ENCODE measurements at places on chromosomes 13 and 19.
A peak's percentile ranks its signal among the peaks of the same experiment; 100 is the strongest.

GRCh38 chr19:28142258-28142657 is 1070.7 kb downstream of the UQCRFS1 start:
- no peak for DNase-seq

GRCh38 chr13:38415233-38415632 is 65.6 kb downstream of the UFM1 start:
- DNase-seq, result no peak

DNA sequence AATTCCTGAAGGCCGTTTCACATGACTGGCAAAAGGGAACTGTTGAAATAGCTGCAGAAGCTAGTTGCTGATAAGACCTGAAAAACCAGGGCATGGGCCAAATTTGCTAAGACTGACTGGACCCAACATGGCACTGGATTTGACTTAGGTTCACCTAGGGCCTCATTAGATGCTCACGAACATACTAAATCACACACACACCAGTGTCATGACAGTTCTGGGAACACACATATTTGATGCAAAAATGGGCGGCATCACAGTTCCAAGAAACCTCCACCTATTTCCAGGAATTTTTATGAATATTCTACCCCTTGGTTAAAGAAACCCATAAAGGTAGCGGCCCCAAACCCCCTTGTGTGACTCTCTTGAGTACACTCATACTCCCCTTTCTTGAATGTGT is 99.6 kb upstream of the OBI1 start:
- no peak for DNase-seq

DNA sequence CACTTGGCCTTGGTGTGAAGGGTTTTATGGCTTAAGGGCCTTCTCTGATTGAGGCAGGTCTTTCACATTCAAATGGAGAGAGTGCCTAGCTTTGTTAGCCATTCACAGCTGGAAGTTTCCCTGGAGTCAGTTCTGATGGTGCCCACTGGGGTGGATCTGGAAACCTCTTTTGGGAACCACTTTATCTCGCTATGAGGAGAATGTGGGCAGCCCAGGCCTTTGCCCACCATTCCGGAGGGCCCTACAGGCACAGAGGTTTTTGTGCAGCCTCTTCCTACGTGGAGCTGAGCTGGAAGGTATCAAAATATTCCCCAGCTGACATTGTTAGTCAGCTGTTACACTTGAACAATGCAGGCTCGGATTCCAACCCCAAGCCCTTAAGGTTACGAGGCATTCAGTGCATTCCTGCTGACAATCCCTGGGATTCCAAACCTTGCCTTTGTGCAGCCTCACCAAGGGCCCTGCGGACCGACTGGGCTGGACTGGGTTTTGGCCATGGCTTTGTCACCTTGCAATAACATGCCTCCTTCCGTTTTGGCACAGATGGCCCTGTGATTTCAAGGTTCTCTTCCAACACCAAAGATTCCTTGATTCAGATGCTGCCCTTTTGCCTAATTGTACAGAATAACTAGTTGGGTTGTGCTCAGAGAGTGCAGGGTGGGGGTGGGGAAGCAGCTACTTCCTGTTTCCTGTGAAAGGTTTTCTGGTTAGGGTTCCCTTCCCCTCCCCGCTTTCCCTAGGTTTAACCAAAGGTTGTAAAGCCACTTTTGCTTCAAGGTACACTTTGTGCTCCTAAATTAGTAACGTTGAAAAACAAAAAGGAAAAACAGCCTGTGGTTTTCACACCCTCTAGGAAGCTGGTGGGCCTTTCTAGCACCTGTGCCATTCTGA is 27.0 kb downstream of the SAE1 start:
- peak; percentile 53 for DNase-seq

GRCh38 chr13:54657588-54657987 is 1629.0 kb downstream of the OLFM4 start:
- no peak for DNase-seq

- peak; percentile 81 for DNase-seq
These were observed 65.4 kb downstream of the GNG7 start for GRCh38 chr19:2636897-2637683.

DNA sequence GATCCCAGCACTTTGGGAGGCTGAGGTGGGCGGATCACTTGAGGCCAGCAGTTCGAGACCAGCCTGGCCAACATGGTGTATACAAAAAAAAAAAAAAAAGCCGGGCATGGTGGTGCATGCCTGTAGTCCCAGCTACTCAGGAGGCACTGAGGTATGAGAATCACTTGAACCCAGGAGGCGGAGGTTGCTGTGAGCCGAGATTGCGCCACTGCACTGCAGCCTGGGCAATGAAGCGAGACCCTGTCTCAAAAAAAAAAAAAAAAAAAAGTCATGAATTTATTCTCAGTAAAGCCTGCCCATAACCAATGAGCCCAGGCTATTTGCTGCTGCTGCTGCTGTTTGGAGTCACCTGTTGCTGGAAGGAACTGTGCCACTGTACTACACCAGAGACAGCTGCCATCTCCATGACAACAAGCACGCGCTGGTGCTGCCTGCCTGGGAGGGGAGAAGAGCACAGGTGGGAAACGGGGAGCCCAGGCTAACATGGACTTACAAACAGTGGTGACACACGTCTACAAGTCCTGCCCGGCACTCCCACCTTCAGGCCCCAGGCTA is 11.3 kb downstream of the ZFR2 start:
- no peak for DNase-seq

DNA sequence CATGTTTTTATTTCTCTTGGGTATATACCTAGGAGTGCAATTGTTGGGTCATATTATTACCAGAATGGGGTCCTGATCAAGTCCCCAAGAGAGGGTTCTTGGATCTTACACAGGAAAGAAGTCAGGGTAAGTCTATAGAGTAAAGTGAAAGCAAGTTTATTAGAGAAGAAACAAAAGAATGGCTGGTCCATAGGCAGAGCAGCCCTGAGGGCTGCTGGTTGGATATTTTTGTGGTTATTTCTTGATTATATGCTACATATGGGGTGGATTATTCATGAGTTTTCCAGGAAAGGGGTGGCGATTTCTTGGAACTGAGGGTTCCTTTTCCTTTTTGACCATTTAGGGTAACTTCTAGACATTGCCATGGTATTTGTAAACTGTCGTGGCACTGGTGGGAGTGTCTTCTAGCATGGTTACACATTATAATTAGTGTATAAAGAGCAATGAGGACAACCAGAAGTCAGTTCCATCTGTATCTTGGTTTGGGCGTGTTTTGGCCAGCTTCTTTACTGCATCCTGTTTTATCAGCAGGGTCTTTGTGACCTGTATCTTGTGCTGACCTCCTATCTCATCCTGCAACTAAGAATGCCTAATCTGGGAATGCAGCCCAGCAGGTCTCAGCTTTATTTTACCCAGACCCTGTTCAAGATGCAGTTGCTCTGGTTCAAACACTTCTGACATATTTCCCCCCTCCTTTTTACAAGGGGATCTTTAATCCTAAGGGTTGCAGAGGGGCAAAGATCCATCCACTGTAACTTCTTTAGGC is 41.1 kb downstream of the CEACAM1 start:
- DNase-seq, result no peak

DNA sequence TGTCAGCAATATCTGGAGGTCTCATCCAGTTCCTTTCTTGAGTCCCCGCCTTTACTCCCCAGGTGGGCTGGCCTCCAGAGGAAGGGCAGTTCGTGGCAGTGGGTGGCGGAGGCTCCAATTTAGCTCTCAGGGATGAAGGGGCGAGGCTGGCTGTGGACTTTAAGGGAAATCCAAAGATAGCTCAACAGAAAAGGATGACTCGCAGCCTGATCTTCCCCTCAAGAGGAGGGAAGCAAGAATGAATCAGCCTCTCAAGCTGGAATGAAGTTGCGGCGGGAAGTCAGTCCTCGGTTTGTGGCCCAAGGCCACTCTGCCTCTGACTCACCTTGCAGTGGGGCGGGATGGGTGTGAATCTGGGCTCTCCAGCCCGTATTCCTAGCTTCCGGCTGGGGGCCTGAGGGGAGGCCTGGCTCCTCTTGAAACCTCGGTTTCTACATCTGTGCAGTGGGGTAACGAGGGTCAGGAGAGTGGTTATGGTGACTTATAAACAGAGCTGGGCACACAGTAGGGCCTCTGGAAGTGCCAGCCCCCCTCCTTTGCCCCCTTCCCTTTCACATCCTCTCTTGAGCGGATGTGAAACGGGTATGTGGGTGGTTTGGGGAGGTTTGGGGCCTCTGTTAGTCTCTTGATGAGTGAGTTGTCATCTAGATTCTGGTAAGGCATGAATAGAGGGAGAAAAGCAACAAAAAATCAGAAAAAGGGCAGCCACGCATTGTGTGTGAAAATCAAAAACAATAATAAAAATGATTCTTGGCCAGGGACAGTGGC is 10.5 kb upstream of the SMG9 start:
- peak; percentile 72 for DNase-seq

GRCh38 chr19:56324436-56324835 is 9.8 kb upstream of the ZSCAN5A start:
- no peak for DNase-seq

DNA sequence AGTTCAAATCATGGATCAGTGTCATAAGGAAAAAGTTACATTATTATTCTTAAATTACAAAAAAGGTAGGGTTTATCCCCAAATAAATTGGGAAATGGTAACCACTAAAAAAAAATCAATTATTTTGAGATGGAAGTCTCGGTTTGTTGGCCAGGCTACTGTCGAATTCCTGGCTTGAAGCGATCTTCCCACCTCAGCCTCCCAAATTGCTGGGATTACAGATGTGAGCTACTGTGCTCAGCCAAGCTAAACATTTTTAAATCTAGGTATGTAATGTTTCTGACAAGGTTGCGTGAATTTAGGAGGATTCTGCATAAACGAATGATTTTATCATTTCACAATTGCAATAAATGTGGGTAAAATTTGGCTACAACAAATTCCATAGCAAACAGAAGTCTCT is 2.0 kb downstream of the NAA16 start:
- DNase-seq, result no peak

DNA sequence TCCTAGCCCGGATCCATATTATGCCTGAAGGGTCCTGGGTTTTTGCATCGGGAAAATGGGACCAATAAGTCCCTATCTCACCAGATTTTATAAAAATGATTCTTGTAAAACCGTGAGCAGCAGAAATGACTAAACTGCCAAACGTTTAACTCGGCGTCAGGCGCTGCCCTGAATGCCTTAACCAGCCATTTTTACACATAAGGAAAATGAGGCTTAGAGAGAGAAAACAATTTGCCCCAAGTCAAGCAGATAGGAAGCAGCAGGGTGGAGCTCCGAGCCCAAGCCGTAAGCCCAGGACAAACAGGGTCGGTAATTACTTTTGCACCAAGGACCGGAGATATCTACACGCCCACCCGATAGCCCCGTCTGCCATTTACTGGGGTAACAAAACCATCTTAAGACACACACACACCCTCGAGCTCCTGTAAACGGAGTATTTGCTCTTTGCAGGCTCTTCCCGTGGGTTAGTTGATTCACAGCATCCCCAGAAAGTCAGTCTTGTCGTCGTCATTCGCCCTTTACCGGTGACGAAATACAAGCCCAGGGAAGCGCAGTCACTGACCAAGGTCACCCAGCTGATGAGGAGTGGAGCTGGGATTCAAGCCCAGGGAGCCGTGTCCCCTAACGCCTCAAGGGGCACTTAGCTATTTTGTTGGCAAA is 16.0 kb upstream of the MRI1 start:
- peak; percentile 38 for DNase-seq

DNA sequence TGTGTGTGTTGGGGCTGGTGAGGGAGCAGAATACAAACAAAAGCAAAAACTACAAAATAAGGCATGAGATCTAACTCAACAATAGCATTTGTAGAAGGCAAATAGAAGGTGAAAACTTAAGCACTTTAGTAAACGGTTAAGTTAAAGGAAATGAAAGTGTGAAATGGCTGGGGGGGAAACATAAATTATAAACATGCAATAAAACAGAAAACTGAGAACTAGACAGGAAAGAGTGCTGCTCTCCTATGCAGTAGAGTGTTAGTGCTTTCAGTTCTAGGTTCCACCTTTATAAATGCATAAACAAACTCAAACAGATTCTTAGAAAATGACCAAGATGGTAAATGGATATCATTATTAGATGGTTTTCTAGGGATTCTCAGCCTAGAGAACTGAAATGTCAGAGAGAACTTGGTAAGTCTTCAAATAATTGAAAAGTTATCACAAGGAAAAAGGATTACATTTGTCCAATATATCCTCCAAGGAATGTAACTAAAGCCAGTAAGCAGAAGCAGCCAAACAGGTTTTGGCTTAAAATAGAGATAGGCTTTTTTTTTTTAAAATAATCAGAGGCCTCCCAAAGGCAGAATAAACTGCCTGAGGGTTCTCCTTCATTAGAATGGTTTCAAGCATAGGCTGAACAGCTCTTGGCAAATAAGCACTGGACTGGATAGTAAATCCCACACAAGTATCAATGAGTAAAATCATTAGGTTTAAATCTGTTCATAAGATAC is 23.3 kb downstream of the RBM26 start:
- DNase-seq, result no peak

GRCh38 chr13:98041081-98041820 is 87.8 kb downstream of the IPO5 start:
- DNase-seq, result no peak

DNA sequence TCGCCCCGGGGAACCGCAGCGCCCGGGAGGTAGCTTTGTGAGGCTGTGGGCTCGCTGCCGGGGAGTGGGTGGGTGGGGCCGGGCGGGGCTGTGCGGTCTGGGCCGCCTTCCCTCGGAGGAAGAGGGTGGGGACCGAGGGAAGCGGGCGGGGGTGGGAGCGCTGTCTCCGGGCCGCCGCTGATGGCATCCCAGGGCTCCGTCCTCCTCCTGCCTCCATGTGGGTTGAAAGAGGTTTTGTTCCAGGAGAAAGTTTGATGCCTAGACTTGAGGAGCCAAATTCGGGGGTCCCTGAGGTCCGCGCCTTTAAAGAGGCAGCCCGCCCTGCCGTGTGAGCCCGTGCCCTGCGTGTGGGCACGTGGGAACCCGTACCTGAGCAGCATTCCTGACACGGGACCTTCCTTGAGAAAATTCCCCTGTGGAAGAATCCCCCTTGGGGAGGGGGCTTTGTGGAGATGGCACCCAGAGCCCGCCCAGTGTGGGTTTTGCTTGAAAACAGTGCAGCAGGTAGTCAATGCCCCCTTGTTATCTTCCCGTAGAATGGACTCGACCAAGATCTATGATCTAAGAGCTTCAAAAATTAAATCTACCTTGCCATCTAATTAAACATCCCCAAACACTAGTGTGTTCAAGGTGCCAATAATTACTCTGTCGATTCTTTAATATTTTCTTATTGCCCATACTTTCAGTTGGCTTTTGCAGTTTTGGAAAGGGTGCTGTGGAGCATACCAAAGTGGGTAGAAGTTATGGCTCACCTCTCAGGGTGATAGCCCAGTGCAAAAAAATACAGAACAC is 107.8 kb downstream of the RXFP2 start:
- DNase-seq, result no peak

DNA sequence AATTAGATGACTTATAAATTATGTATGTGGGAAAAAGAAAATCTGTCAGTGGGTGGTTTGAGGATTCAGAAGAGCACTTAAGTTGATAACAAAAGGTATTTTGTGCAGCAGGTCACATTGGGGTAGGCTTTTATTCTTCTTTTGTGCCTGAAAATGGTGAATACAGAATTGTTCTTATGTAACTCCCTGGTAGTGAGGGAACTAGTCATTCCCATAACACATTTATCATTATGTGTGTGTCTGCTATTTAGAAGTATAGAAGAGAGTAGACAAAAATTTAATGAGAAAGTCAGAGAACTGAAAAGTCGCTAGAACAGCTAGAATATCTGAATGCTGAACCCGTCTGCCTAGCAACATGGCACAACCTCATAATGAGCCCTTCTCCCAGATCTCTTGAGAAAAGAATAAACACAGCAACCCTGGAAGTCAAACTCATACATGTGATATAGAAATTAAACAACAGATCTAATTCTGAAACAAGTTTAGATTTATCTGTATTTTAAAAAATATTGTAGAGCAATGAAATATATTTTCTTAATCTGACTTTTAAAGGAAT is 111.8 kb upstream of the EDNRB start:
- DNase-seq, result no peak

- no peak for DNase-seq
These were observed 12.7 kb upstream of the SLC44A2 start for GRCh38 chr19:10612499-10613119.
